CD4-positive, alpha-beta T cell treated with Interleukin-6 for 4 hours (primary cell): ENCODE measurements at places on chromosomes 16 and 17.

DNA sequence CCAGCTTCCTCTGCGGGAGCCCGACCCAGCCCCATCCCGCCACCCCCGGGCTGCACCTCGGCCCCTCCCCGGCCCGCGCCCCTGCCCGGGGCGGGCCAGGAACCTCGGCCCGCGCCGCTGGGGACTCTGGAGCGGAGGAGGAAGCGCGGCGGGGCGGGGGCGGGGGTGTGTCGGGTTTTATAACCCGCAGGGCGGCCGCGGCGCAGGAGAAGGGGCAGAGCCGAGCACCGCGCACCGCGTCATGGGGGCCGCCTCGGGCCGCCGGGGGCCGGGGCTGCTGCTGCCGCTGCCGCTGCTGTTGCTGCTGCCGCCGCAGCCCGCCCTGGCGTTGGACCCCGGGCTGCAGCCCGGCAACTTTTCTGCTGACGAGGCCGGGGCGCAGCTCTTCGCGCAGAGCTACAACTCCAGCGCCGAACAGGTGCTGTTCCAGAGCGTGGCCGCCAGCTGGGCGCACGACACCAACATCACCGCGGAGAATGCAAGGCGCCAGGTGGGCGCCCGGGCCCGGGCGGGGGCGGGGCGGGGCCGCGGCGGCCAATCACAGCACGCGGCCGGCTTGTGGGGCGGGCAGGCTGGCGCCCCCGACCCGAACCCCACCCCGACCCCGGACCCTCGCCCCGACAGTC, at the start of gene ACE:
Gene ACE (plus strand): TSS at position 208 of the 626 bp plus-strand sequence. CDS start 34 bp downstream, at position 242.
- DNase-seq, result peak; percentile 50

DNA sequence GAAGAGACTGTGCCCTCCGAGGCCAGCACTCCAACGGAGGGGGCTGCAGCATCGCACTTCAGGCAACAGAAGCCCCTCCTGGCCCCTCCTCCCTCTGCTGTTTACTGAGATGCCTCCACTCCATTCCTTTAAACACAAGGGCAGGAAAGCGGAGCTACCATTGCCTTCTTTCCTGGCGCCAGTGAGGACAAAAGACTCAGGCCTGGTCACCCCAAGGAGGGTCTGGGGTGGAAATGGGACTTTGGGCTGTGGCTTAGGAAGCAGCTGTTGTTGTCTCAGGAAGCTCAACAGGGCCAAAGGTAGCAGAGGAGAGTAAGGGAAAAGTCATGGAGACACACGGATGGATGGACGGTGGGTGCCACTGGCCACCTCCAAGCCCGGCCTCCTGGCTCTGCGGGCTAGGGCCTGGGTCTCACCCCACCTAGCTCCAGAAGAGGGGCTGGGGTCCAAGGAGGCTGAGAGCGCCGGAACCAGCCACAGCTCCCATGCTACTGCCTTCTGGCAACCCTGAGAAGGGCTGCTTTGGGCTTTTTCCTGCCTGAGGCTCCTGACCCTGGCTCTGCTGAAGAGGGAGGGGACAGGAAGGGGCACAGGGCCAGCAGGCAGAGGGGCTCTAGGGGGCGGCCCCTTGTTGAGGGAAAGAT, 11.1 kb downstream of the CD300LG start:
- no peak for DNase-seq

GRCh38 chr16:89924925-89925307, 1.8 kb downstream of the TUBB3 start:
- no peak for DNase-seq

- no peak for DNase-seq
Measured at GRCh38 chr17:36485805-36486203, 677 bp upstream of the ZNHIT3 start.

DNA sequence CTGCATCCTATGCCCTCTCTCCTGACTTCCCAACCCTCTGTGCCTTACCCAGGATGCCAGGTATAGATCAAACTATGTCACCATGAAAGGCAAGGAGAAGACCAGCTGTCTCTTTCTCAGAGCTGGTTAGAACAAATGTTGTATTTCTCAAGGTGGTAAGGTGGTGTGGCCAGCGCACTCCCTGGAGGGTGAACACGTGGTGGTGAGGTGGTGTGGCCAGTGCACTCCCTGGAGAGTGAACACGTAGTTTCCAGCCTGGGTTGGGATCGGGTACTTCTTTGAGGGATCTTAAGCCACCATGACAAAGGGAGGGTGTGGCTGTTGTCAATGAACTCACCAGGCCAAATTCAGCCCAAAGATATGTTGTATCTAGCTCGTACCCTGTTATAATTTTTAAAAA, 26.8 kb downstream of the KATNIP start:
- no peak for DNase-seq

DNA sequence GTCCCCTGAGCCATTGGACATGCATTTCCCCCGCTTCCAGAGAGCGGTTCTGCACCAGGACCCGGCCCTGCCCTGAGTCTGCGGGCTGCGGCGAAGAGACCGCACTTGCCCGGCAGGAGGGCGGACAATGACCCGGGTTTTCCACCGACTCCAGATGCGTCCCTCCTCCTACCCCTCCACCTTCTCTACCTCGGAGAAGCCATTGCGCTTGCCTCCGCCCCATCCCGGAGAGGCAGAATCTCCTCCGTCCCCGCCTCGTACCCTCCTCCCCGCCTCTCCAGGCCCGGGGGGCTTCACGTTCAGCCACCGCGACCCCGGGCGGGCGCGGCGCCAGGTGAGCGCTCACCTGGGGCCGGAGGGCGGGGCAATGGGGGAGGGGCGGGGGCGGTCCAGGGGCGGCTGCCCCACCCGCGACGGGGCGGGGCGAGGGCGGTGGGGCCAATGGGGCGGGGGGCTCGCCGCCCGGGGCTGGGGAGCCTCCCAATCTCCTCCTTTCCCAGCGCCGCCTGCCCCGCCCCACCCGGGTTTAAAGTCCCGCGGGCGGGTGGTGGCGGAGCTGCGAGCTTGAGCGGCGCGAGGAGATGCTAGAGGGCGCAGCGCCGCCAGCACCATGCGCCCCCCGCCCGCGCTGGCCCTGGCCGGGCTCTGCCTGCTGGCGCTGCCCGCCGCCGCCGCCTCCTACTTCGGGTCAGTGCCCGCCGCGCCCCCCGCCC, at the start of gene WNT9B:
Gene WNT9B (plus strand): TSS at position 555 of the 713 bp plus-strand sequence. CDS start 56 bp downstream, at position 611.
- DNase-seq, result peak; percentile 30

GRCh38 chr17:62627904-62628633, 599 bp downstream of the MRC2 start:
- peak; percentile 30 for DNase-seq

DNA sequence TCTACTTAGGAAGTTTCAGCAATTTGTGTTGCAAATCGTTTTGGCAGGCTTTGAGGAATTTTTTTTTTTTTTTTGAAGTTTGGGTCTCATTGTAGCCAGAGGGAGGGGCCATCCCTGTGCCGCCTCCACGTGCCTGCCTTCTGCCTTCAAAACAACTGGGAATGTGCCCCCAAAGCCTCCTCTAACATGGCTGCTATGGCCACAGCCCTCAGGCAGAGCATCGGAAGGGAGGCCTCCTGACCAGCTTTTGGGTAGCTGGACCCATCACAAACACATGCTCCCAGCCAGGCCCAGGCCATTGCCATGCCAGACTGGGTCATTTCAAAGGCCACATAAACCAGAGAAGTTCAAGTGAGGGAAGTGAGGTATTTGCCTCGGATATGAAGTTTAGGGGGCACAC, 21.5 kb downstream of the C16orf82 start:
- DNase-seq, result no peak

DNA sequence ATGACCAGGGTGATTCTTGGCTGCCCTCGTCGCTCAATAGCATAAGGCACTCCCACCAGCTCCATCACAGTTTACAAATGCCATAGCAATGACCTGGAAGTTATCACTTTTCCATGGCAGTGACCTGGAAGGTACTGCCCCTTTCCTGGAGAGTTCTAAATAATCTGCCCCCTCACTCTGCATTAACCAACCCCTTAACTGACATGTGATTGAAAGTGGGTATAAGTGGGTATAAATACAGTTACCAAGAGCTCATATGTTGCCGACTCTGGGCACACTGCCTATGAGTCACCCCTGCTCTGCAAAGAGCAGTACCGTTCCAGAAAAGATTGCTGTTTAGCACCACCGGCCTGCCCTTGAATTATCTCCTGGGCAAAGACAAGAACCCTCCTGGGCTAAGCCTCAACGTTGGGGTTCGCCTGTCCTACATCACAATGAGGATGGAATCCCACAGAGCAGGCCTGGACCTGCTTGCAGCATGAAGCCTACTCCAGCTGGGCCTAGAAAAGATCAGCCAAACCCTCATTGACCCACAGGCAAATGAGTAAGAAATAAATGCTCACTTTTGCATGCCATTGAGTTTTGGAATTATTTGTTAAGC, 95.2 kb upstream of the SEC14L1 start:
- no peak for DNase-seq

GRCh38 chr16:87836346-87836843, 32.9 kb downstream of the SLC7A5 start:
- no peak for DNase-seq

GRCh38 chr16:425082-425718, at the start of gene RAB11FIP3:
Gene RAB11FIP3 (plus strand): TSS chr16:425649. CDS start chr16:426007, 358 bp downstream.
- DNase-seq, result peak; percentile 90

GRCh38 chr17:63701456-63701820, 1.5 kb upstream of the LIMD2 start:
- DNase-seq, result no peak

GRCh38 chr16:19366391-19366790, 51.3 kb upstream of the TMC5 start:
- no peak for DNase-seq

GRCh38 chr17:77827039-77827438, 131.5 kb upstream of the TNRC6C start:
- DNase-seq, result no peak
